Tibial nerve (tissue), 4 donors: ENCODE measurements at places on chromosomes 7 and 10. TPM values are rescaled to one million over a fixed set of nuclear protein-coding genes. Genes with fewer than 3 reads are reported as not detected.

DNA sequence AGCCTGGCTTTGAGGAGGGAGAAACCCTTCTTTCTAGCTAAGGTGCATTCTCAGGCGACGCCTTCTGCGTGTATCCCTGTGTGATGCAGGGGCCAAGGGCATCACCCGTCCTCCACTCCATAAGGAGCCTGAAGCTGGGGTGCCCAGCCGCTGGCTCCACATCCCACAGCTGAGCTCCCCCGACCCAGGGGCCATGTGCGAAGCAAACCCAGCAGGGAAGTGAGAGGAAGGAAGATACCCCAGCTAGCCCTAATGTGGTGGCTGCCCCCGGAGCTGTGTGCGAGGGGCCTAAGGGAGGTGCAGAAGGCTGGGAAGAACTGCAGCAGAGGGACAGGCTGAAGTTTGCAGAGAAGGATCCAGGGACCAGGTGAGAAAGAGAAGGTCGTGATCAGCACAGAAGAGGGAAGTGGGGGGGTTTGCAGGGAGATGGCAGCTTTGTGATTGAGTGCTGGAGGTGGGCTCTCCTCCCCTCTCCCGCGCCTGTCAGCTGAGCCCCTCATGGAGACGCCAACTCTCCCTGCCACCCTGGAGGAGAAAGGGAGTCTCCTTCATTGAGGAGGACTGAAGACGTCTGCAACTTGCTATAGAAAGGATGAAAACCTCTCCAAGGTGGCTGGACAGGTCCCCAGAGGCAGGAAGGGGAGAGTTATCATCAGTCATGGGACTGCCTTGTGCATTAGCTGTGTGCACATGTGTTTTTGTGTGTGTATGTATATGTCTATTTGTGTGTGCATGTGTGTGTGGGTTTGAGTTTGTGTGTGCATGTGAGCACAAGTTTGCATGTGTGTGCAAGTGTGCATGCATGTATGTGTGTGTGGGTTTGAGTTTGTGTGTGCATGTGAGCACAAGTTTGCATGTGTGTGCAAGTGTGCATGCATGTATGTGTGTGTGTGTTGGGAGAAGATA lies 3.5 kb upstream of the CALML5 start:
- DNase-seq: no peak
- H3K4me1 ChIP-seq: no peaks in the 10 kb centered on the region
- no peak overlapping the region for H3K4me3 ChIP-seq
- no peaks in the 10 kb centered on the region for H3K36me3 ChIP-seq

DNA sequence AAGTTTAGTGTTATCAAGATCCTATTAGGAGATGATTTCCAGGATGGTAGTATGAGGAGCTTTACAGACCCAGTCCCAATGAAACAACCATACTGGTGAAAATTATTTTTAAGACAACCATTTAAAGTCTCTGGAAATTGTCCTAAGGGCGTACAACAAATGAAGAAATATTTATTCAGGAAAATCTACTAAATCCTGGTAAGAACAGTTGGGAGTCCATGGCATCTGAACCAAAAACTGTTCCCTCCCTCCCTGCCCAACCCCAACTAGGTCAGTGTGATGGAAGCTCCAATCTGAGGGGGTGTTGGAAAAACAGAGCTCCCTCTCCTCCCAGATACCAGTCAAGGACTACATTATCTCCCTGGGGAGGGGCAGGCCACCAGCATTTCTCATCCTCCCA lies 74.7 kb upstream of the MKLN1 start:
- H3K4me3 ChIP-seq: no peak overlapping the region
- H3K4me1 ChIP-seq: peaks cover 6% of the 10 kb centered on the region
- DNase-seq: no peak
- H3K27ac ChIP-seq: no peak overlapping the region
- H3K36me3 ChIP-seq: no peaks in the 10 kb centered on the region

UTF1 gene
- total RNA-seq: not detected

GRCh38 chr7:131174391-131174790 lies 153.3 kb upstream of the MKLN1 start:
- H3K27ac ChIP-seq: no peak overlapping the region
- H3K36me3 ChIP-seq: no peaks in the 10 kb centered on the region
- no peak for DNase-seq
- H3K27me3 ChIP-seq: no peaks in the 10 kb centered on the region
- H3K4me1 ChIP-seq: no peaks in the 10 kb centered on the region

- DNase-seq: no peak
- no peaks in the 10 kb centered on the region for H3K4me1 ChIP-seq
- no peak overlapping the region for H3K4me3 ChIP-seq
These were observed 268.2 kb upstream of the POT1 start for GRCh38 chr7:125197731-125198393.

GRCh38 chr10:88792661-88793060 lies 9.9 kb upstream of the LIPM start:
- H3K27me3 ChIP-seq: no peaks in the 10 kb centered on the region
- H3K4me1 ChIP-seq: no peaks in the 10 kb centered on the region
- H3K27ac ChIP-seq: no peak overlapping the region
- no peak overlapping the region for H3K4me3 ChIP-seq
- no peaks in the 10 kb centered on the region for H3K36me3 ChIP-seq

OGDHL gene
- total RNA-seq: not detected

- H3K27me3 ChIP-seq: no peaks in the 10 kb centered on the region
- no peaks in the 10 kb centered on the region for H3K4me1 ChIP-seq
- DNase-seq: no peak
- no peak overlapping the region for H3K27ac ChIP-seq
- H3K4me3 ChIP-seq: no peak overlapping the region
- H3K36me3 ChIP-seq: no peaks in the 10 kb centered on the region
These were observed 8.6 kb downstream of the MCMBP start for GRCh38 chr10:119863951-119864565.

POU6F2 gene
- total RNA-seq: 1.4 TPM

DNA sequence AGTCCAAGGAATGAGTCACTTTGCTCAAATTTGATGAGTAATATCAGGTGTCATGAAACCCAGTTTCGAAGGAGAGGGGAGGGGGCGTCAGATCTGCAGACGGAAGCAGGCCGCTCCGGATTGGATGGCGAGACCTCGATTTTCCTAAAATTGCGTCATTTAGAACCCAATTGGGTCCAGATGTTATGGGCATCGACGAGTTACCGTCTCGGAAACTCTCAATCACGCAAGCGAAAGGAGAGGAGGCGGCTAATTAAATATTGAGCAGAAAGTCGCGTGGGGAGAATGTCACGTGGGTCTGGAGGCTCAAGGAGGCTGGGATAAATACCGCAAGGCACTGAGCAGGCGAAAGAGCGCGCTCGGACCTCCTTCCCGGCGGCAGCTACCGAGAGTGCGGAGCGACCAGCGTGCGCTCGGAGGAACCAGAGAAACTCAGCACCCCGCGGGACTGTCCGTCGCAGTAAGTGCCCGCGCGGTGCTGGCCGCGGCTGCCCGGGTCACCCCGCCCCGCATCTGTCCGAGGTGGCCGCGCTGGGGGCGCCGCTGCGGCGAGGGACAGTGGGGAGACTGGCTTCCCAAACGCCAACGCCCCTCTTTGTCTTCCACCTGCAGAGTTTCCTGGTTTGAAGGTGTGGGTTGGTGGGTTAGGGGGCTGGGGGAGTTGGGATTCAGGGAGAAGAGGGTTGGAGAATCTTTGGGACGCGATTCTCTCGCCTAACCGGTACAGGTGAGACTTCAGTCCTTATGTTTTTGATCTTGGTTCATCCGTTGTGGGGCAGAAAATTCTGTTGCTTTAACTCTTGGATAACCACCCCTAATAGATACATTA lies at the start of gene TAC1:
TAC1 (plus strand) TSS at position 351 of the 829 bp plus-strand sequence. CDS start 527 bp downstream, outside the sequence.
- peak within 1 kb of the TSS; percentile 18 for H3K4me3 ChIP-seq
- peak within 1 kb of the TSS; percentile 53 for H3K27ac ChIP-seq

HOXA4 gene
- 4.8 TPM for total RNA-seq

GRCh38 chr10:24385776-24386175 lies 176.8 kb downstream of the KIAA1217 start:
- no peaks in the 10 kb centered on the region for H3K4me1 ChIP-seq
- H3K27me3 ChIP-seq: no peaks in the 10 kb centered on the region
- no peak for DNase-seq
- H3K27ac ChIP-seq: no peak overlapping the region
- no peaks in the 10 kb centered on the region for H3K36me3 ChIP-seq
- no peak overlapping the region for H3K4me3 ChIP-seq

CALCR gene
- not detected for total RNA-seq

GRCh38 chr7:28112883-28113540 lies 67.6 kb downstream of the JAZF1 start:
- no peaks in the 10 kb centered on the region for H3K4me1 ChIP-seq
- no peaks in the 10 kb centered on the region for H3K27me3 ChIP-seq
- peak; percentile 69 for DNase-seq
- H3K27ac ChIP-seq: peak overlapping the region; percentile 66
- no peak overlapping the region for H3K4me3 ChIP-seq

DNA sequence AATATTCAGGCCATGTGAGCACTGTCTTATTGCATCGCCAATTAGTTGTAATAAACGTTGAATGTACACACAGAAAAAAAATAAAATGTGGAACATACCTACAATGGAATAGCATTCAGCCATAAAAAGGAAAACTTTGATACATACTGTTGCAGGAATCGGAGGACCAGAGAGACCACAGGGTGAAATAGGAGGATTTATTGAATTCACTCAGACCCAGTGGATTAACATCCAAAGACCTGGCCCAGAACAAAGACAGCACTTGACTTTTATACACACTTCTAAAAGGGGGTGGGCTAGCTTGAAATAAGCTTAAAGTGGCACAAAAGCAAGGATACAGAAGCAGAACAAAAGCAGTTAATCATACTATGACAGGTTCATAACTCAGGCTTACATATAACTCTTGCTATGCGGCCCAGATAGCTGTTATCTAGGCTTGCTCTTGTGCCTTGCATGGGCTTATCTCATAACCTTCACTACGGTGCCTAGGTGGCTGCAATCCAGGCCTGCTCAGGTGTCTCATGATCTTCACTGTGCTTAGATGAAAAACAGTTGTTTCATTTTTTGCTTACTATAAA lies 292.2 kb upstream of the TAC1 start:
- no peak overlapping the region for H3K4me3 ChIP-seq
- no peaks in the 10 kb centered on the region for H3K27me3 ChIP-seq
- DNase-seq: no peak
- H3K4me1 ChIP-seq: no peaks in the 10 kb centered on the region
- no peak overlapping the region for H3K27ac ChIP-seq

- no peak overlapping the region for H3K27ac ChIP-seq
- H3K4me3 ChIP-seq: no peak overlapping the region
- H3K27me3 ChIP-seq: peaks cover 6% of the 10 kb centered on the region
- H3K4me1 ChIP-seq: no peaks in the 10 kb centered on the region
These were observed 140.0 kb downstream of the FRMD4A start for GRCh38 chr10:14190702-14191101.

DNA sequence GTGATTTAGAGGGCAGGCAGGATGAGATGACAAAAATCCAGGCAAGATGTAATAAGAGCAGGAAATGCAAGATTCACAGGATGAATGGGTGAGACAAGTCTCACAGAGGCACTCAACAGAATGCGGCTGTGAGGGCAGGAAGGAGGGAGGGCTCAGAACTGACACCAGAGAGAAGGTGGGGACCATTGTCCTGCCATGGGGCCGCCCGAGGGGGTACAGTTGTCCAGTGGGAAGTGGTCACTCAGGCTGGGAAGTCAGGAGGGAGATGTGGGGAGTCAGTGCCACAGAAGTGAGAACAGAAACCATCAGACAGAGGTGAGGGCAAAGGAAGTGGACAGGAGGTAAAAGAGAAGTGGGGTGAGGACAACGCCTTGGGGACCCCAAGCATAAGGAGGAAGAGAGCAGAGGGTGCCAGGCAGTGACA lies 8.9 kb downstream of the HIP1 start:
- H3K4me3 ChIP-seq: no peak overlapping the region
- no peaks in the 10 kb centered on the region for H3K36me3 ChIP-seq
- no peaks in the 10 kb centered on the region for H3K4me1 ChIP-seq
- H3K27me3 ChIP-seq: no peaks in the 10 kb centered on the region
- DNase-seq: no peak
